ENCODE measurements at places on chromosomes 5 and 9.

GRCh38 chr5:2960294-2960693 is 208.8 kb upstream of the IRX2 start:
- DNase-seq = no peak

GRCh38 chr5:105428451-105429380 is 1866.1 kb upstream of the NUDT12 start:
- DNase-seq = no peak

- DNase-seq = no peak
Measured at GRCh38 chr9:80952363-80952922, 736.9 kb downstream of the TLE1 start.

DNA sequence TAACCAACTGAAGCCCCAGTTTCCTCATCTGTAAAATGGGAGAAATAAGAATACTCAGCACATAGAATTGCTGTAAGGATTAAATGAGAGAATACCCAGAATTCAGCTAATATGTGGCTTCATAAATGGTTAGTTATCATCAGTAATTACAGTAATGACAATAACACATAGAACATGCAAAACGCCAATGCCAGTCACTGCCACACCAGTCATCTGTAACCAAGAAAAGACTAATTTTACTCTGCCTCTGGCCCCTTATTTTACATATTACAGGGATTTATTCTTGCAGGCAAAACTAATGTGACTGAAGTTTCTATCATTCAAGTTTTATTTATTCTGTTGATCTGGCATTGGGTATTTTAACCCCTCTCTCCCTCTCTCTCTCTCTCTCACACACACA is 46.5 kb downstream of the EBF1 start:
- no peak for DNase-seq

DNA sequence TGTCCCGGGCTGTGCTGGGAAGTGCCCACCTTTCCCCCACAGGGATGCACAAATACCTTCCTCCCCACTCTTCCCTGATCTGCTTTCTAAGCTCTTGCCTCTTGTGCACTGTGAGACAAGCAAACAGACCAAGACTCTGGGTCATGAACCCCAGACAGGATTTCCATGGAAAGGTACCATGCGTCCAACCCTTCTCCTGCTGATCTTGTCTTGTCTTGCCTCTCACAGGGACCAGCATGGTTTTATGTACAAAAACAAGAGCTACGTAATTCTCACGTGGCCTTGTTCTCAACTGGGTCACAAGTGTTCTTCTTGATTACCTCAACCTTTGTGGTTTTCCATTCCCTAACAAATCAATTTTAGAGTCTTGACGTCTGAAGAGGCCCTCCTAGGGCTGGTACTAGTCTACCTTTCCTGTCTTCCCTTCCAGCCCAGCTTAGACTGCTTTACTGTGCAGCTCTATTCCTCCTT is 176.5 kb upstream of the MAP3K1 start:
- DNase-seq = peak; percentile 6

- no peak for DNase-seq
Measured at GRCh38 chr5:159496773-159497172, 166.5 kb upstream of the IL12B start.

GRCh38 chr5:118796081-118796480 is 192.3 kb downstream of the DTWD2 start:
- DNase-seq = no peak

GRCh38 chr5:21254161-21254560 is 1266.2 kb upstream of the CDH18 start:
- DNase-seq = no peak

- no peak for DNase-seq
Measured at GRCh38 chr5:113340537-113340936, 94.3 kb downstream of the TSSK1B start.

- DNase-seq = no peak
Measured at GRCh38 chr9:71003346-71003745, 118.1 kb downstream of the TRPM3 start.

GRCh38 chr5:96177303-96177869 is 215.7 kb upstream of the ELL2 start:
- no peak for DNase-seq

- no peak for DNase-seq
Measured at GRCh38 chr9:119003882-119004617, 365.2 kb downstream of the BRINP1 start.

DNA sequence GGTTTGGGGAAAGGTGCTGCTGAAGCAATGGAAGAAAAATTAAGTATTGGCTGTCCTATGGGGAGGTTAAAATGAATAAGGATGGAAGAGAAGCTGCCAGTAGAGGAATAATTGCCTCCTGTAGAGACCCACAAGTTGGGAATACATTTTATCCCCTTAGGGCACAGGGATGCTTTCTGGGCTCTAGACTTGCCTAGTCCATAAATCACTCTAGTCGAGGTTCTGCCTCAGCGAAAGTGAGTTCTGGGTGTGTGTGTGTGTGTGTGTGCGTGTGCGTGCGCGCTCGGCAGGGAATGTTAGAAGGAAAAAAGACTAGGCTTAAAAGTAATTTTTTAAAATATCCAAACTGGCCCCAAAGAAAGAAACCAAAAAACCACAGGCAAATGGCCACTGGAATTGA is 291.6 kb downstream of the DOCK8 start:
- no peak for DNase-seq

GRCh38 chr9:116549061-116549664 is 137.9 kb upstream of the TRIM32 start:
- no peak for DNase-seq

DNA sequence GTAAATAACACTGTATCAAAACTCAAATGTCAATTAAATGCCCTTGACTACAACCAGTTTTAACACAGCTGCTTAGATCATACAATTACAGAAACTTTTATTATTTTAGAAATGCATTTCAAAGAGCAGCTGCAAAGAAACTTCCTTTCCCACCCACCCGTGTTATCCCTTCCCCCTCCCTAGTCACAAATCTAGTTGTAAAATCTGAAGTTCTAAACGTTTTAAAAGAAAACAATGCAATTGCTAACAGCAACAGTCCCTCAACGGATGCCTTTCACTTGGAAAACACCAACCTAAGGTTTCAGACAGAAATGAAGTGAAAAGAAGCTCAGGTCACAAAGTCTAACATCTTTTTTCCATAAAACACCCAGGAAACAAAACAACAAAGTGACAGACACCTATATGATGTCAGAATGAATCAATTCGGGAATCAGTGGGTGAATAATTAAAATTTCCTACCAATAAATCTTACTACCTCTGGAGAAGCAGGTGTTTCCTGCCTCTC is 100.3 kb downstream of the FBXW11 start:
- peak; percentile 31 for DNase-seq

DNA sequence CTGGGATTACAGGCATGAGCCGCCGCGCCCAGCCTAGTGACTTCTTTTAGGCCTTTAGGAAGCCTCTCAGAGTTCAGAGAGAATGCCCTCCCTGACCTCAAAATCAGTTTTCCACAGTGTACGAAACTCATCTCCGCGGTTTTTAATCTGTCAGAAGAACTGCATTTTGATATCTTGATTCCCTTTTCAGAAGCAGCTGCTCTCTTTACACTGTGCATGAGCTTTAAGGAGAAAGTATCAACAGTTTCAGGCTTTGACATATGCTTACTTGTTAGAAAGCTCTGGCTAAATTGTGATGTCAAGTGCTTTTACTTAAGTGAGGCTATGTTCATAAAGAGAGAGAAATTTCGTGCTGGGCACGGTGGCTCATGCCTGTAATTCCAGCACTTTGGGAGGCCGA is 74.6 kb downstream of the USP20 start:
- DNase-seq = no peak

DNA sequence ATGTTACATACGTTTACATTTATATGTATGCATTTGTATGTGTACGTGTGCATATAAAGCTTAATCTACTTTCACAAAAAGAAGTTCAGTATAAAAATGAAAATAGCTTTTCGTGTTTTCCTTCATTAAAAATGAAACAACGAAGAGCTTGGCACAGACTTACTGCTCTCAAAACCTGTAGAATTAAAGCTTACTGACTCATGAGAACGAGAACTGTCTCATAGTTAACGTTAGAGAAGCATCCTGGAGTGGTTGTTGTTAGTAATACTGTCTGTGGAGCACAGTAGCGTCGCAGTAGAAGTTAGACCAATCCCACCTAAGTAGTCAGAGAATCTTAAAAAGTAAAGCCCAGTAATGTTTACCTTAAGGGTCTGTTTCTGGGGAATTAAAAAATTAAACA is 1.3 kb downstream of the MAT2B start:
- peak; percentile 43 for DNase-seq

DNA sequence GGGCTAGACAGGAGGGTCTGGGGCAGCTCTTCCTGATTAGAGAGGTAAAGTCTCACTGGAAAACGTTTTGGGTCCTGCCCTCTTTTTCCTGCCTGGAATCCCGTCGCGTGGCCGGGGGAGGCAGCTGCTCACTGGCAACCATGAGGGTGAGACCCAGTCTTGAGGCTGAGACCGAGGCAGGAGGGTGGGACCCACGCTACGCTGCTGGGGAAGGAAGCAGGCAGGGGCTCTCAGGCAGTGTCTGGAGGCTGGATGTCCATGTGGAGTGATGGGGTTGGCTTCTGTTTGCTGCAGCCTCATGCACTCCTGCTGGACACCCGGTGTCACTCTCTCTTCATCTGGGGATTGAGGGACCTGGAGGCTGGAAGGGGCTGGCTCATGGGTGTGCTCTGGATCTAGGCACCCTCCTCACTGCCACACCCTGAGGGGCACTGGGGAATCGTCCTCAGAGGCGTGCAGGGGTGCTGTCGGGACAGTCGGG is 11.3 kb upstream of the SLC2A6 start:
- DNase-seq = no peak

DNA sequence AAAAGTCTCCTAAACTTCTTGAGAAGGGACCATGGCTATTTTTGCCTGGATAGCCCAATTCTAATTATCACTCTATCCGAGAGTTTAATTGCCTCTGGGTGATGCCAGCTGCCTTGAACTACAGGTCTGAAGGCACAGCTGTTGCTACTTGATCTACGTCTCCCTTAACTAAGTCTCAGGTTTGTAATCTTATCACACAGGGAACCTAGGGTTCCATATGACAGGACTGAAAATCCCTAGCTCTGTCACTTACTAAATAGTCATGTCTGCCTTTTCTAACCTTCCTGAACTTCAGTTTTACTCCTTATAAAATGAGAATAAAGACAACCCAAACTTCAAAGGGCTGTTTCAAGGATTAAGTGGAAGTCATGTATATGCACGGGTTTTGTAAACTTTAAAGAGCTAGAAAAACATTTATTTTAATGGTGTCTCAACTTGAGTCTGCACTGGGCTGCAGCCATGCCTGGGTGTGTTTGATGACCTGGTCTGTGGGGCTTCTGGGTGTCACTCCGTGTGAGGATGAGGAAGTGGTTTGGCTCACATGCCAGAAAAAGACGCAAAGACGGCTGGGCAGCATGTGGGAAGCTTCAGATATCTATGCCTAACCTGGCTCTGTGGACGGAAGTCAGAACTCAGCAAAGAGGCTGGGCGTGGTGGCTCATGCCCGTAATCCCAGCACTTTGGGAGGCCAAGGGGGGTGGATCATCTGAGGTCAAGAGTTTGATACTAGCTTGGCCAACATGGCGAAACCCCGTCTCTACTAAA is 129.3 kb upstream of the SLC44A1 start:
- peak; percentile 4 for DNase-seq

GRCh38 chr9:115650768-115651167 is 502.8 kb upstream of the PAPPA start:
- no peak for DNase-seq
